H9 (cell line): ENCODE measurements at places on chromosomes 13 and 19. TPM values are rescaled to one million over a fixed set of nuclear protein-coding genes. Genes with fewer than 3 reads are reported as not detected.
A peak's percentile ranks its signal among the peaks of the same experiment; 100 is the strongest.

- no peak for DNase-seq
Observed at GRCh38 chr13:57568865-57569264, 62.7 kb upstream of the PCDH17 start.

DNA sequence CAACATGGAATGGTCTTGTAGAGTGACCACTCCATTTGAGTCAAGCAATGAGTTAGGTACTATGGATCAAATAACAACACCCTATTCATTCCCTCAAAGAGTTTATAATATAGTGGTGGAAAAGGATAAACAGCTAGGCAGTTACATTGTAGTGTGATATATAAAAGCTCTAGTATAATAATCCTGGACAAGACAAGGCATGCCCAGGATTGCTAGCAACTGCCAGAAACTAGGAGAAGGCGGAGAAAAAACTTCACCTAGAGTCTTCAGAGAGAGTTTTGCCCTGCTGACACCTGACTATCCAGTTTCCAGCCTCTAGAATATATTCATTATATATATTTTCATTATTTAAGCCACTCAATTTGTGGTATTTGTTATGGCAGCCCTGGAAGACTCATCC, 530.6 kb downstream of the KLF12 start:
- no peak for DNase-seq

Gene ZNF90
- total RNA-seq: 80.1 and 88.7 TPM in 2 replicates

DNA sequence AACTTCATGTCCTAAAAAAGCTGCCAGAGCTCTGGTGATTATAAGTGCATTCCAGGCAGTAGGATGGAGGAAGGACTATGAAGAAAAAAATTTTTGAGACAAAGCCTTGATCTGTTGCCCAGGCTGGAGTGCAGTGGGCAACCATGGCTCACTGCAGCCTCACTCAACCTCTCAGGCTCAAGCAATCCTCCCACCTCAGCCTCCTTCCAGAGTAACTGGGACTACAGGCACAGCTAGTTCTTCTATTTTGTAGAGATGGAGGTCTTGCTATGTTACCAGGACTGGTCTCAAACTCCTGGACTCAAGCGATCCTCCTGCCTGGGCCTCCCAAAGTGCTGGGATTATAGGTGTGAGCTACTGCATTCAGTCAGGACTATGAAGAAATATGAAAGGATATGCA, 161.2 kb downstream of the IRS2 start:
- DNase-seq: no peak

GRCh38 chr13:20126541-20127261, 34.2 kb downstream of the GJA3 start:
- DNase-seq: peak; percentile 27

DNA sequence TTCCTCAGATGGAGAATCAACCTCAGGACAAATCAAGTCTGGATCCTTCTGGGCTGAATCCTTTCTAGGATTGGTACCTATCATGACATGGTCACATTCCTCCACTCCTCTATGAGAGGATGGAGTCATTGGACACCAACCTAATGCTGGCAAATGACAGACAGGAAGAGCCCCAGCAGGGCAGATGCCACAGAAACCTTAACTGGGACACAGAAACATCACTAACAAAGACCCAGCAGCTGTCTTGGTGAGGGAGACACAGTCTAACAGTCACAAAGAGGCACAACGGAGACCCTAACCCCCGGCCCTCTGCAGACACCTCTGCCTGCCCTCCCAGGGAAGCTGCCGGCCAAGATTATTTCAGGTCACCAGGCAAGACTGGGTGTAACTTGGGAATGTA, 2.1 kb downstream of the ANKRD27 start:
- no peak for DNase-seq

DNA sequence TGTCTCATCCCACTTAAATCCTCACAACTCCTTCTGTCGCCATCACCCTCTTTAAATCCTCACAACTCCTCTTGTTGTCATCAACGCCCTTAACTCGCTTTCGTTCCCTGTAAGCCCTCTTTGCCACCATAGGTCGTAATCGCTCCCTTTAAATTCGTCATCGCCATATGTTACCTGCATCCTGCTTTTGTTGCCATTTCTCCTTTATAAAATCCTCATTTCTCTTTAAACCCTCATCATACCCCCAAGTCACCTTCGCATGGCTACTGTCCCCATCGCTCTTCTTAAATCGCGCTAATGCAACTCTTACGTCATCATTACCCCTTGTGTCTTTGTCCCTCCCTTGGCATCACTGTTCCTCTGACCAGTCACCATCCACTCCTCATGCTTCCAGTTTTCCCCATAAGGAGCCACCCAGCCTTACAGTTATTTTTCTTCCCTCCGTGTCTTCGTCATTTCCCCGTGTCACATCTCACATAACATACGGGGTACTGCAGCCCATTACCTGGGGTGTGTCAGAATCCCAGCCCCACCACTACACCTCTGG, 539 bp downstream of the PLD3 start:
- DNase-seq: no peak

DNA sequence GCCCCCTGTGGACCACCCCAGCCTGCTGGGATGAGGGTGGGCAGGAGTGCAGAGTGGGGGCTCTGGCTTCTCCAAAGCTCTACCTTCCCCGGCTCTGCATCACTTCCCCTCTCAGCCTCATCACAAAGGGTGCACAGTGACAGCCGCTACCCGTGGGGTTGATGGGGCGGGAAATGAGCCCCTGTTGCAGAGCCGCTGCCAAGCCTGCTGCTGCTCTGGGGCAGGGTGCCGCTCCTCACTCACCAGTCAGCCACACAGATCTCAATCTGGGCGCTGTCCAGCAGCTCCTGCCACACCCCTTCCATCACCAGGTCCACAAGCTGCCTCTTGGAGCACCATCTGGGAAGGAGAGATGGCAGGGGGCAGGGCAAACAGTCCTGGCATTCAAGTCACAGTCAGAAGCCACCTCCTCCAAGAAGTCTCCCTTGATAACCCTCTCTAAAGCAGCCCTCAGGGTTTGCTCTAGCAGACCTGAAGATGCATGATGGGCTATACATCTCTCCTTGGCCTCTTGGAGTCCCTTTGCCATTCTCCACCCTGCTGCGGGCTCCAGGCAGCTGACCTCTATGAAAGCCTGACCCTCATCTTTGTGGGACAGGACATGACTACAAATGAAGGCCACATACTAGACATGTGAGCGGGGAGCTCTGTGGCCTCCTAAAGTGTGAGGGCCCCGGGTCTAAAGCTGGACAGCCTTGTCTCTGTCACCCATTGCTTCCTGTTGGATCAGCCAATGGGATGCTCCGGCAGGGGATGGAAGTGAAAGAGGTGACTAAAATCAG, 15.7 kb downstream of the MRPS12 start:
- DNase-seq: peak; percentile 36

GRCh38 chr19:56671613-56671994, at the start of gene ZNF835:
TSS of gene ZNF835 (minus strand) at chr19:56671757. CDS start at chr19:56665198, 6,559 bp downstream.
- DNase-seq: no peak
